ENCODE measurements at places on chromosomes 4 and X.

GRCh38 chr4:159922119-159922518, 819.2 kb downstream of the RAPGEF2 start:
- DNase-seq = no peak

DNA sequence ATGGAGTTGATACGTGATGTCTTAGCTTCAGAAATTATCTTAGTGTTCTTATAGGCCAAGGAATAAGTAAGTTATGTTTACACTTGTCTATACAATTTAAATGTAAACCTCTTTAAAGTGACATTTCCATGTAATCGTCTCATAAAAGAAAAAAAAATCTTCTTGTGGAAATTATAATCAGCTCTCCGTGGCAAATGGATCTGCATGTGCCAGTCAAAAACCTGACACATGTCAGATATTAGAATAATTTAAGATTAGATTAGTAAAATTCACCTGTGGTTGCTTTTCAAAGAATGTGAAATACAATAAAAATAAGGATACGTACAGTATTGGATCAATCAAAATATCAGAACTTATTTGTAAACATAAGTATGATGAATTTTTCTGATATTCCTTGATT, 263.9 kb downstream of the ADAMTS3 start:
- no peak for DNase-seq

DNA sequence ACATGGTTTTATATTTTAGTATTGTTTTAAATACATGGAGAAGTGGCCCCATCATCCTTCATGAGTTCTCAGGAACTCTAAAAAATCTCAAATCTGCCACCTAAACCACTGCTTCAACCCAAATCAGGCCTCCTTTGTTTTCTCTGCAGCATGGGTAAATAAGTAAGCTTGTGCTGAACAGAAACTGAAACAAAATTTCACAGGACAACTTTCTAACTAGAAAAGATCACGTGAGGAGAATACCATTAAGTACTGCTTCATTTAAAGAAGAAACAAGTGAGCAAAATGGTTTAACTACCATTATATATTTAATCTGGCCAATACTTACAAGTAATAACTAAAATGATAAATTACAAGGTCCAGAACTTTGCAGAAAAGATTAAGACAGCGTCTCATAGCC, 2.5 kb downstream of the ARAP2 start:
- DNase-seq = no peak

DNA sequence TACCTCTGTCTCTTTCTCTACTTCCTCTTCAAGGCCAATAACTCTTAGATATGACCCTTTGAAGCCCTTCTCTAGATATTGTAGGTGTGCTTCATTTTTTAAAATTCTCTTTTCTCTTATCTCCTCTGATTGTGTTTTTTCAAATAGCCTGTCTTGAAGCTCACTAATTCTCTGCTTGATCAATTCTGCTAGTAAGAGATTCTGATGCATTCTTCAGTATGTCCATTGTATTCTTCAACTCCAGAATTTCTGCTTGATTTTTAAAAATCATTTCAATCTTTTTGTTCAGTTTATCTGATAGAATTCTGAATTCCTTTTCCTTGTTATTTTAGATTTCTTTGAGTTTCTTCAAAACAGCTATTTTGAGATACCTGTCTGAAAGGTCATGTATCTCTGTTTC, 47.9 kb downstream of the MCUB start:
- no peak for DNase-seq

GRCh38 chrX:154990496-154990895, 32.0 kb downstream of the F8 start:
- DNase-seq = no peak

DNA sequence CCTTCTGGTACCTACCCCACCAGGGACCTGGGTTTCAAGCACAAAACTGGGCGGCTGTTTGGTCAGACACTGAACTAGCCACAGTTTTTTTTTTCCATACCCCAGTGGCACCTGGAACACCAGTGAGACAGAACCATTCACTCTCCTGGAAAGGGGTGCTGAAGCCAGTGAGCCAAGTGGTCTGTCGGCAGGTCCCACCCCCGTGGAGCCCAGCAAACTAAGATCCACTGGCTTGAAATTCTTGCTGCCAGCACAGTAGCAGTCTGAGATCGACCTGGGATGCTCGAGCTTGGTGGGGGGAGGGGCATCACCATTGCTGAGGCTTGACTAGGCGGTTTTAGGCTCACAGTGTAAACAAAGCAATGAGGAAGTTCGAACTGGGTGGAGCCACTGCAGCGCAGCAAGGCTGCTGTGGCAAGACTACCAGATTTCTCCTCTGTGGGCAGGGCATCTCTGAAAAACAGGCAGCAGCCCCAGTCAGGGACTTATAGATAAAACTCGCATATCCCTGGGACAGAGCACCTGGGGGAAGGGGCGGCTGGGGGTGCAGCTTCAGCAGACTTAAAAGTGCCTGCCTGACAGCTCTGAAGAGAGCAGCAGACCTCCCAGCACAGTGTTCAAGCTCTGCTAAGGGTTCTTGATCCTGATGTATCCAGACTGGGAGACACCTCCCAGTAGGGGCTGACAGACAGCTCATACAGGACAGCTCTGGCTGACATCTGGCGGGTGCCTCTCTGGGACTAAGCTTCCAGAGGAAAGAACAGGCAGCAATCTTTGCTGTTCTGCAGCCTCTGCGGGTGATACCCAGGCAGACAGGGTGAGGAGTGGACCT, 223.0 kb downstream of the COX18 start:
- no peak for DNase-seq

GRCh38 chrX:44747969-44748368, 95.9 kb upstream of the DUSP21 start:
- no peak for DNase-seq

DNA sequence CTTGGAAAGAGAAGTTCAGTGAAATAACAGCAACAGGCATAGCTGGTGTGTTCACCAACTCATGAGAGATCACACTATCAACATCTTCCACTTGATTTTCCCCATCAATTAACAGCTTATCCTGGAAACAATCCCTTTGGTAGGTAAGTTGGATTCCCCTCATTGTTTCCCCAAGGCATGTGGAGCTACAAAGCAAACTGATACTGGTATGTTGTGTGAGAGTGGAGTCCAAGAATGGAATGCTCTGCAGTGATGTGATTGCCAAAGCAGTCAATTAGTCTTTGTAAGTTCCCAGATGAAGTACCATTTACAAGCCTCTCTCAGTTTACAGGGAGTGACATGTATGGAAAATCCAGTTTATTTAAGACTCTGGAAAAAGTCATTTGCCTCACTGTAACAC, 13.7 kb upstream of the XAGE2 start:
- DNase-seq = no peak

GRCh38 chrX:39877905-39878304, 219.9 kb downstream of the BCOR start:
- no peak for DNase-seq
